Fibroblast of mammary gland (primary cell): ENCODE measurements at places on chromosomes 12 and 14.

- peak; percentile 49 for DNase-seq
Observed at GRCh38 chr12:3743803-3744202, 9.1 kb downstream of the CRACR2A start.

- peak; percentile 6 for DNase-seq
Observed at GRCh38 chr12:78157199-78157598, 326.5 kb downstream of the NAV3 start.

GRCh38 chr12:97118796-97119375 lies 211.8 kb downstream of the NEDD1 start:
- no peak for DNase-seq

DNA sequence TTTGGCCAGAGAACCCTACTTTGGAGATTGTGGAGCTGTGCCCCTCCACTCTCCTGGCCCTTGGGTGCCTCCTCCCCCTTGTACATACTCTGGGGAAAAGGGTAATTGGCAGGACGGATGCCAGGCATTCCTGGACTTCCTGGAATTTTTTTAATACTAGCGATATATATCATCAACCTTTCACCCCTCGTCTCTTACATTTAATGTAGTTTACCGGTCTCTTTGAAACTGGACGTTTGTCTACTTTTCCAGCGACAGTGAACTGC lies 767 bp upstream of the CRY1 start:
- no peak for DNase-seq
